ENCODE measurements at places on chromosomes 7 and 10. TPM values are rescaled to one million over a fixed set of nuclear protein-coding genes. Genes with fewer than 3 reads are reported as not detected.

Gene RAMP3
- polyA plus RNA-seq, result not detected

Gene CPXM2
- polyA plus RNA-seq, result not detected

Gene TAS2R5
- 9.4 TPM for polyA plus RNA-seq

Gene PILRA
- polyA plus RNA-seq, result 23.7 TPM

Gene NPC1L1
- 0.20 TPM for polyA plus RNA-seq

Gene VOPP1
- polyA plus RNA-seq, result 85.8 TPM

Gene TBRG4
- 75.3 TPM for polyA plus RNA-seq

Gene LEP
- polyA plus RNA-seq, result not detected

Gene ACBD5
- polyA plus RNA-seq, result 44.8 TPM

Gene ACTL6B
- polyA plus RNA-seq, result 389 TPM

Gene ARL3
- 51.9 TPM for polyA plus RNA-seq

Gene PDE6C
- not detected for polyA plus RNA-seq

Gene IL6
- polyA plus RNA-seq, result not detected

Gene PON1
- not detected for polyA plus RNA-seq

Gene RBP3
- polyA plus RNA-seq, result not detected

Gene SUGCT
- polyA plus RNA-seq, result 0.40 TPM

Gene ZP3
- polyA plus RNA-seq, result not detected

Gene PDE1C
- 8.2 TPM for polyA plus RNA-seq

Gene GPR37
- 1.4 TPM for polyA plus RNA-seq

Gene CADPS2
- polyA plus RNA-seq, result 5.0 TPM

Gene SPDYE9
- 0.48 TPM for polyA plus RNA-seq

Gene LRRC72
- polyA plus RNA-seq, result not detected

Gene COBL
- polyA plus RNA-seq, result 0.12 TPM

Gene ZMYND11
- 121 TPM for polyA plus RNA-seq

Gene CHST15
- 0.79 TPM for polyA plus RNA-seq

Gene PTF1A
- not detected for polyA plus RNA-seq

Gene TEX47
- not detected for polyA plus RNA-seq

All from neural cell (in vitro differentiated cells).